ENCODE measurements at places on chromosomes 5 and 9.

- DNase-seq, result no peak
Observed at GRCh38 chr5:109328626-109329025, 81.1 kb downstream of the PJA2 start.

GRCh38 chr5:173165177-173166016 lies 21.1 kb downstream of the BNIP1 start:
- no peak for DNase-seq

DNA sequence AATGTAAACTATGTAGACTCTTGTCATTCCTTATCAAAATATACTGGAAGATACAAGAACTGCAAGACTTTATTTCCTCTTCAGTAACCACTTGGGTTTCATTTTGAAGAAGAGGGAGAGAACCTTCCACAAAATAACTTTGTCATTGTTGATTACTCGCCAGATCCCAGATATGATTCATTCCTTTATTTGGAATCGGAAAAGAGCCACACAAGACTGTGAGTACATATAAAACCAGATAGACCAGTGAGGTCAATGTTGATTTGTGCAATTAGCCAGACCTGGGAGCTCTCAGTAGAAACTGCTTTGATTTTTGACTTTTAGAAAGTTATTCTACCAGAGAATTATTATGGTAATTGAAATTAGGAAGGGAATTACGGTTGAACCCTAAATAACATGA lies 146.1 kb downstream of the TMEM167A start:
- no peak for DNase-seq

DNA sequence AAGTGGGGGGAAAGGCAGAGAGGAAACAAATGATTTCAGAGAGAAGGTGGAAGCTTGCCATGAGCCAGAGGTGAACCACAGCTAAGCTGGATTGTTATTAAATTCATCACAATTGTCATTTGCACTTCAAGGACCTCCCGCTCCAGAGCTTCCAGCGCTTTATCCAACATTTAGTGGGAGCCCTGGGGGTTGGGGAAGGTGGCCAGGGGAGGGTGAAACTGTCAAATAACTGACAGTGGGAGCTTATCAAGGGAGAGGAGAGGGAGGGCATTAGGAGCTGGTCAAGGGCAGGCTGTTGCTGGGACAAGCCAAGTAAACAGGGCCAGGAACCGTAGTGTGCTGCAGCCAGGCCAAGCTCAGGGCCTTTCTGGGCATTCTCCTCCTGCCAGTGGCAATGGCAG lies 71.5 kb downstream of the SIL1 start:
- DNase-seq, result no peak

- DNase-seq, result no peak
Observed at GRCh38 chr5:126718236-126718868, 58.6 kb upstream of the LMNB1 start.

- DNase-seq, result no peak
Observed at GRCh38 chr5:118451697-118452247, 536.6 kb downstream of the DTWD2 start.

DNA sequence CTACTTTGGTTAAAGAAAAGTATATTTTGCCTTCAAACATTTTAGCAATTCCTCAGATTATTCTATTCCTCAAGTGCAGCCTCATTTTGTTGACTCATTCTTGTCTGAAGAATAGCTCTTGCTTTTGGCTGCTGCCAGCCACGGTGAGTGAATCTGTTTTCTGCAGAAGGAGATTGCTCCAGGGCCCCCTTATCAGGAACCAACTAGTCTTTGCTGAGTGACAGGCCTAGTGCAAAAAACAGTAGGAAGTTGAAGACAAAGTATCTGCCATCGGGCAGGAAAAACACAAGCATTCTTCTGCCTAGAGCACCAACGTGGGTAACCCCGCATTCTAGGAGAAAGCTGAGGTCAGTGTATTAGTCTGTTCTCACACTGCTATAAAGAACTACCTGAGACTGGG lies 42.3 kb downstream of the ZNF883 start:
- no peak for DNase-seq

DNA sequence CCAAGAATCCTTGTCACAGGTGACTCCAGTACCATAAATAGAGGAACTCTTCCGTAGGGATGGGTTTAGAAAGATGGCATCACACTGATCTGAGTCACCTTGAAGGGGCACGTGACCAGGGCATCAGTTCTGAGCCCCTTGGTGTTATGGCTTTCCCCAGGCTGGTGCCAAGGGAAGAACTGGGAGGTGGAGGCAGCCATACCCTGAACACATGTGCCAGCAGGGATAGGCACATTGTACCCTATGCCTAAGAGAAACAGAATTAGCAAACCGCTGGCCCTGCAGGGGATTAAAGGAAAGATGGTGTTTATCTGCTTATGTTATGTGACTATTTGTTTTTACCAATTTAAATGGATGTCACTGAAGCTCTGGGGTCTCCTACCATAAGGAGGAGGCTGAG lies 196.2 kb downstream of the RGS3 start:
- DNase-seq, result no peak

DNA sequence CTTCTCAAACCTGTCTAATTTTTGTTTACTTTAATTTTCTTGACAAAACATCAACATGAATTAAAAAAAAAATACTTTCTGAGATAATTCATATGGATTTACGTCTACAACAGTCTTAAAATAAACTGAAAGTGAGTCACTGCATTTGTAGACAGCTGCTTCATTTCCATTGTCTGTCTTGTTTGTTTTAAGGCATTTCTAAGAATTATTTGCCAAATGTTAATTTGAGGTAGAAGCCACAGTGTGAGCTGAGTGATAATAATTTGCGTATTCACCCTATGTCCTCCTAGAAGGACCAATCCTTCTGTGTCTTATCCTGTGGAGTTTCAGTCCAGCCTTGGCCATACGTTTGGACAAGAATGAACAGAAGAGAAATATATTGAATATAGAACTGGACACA lies 174.5 kb downstream of the CFAP90 start:
- no peak for DNase-seq

DNA sequence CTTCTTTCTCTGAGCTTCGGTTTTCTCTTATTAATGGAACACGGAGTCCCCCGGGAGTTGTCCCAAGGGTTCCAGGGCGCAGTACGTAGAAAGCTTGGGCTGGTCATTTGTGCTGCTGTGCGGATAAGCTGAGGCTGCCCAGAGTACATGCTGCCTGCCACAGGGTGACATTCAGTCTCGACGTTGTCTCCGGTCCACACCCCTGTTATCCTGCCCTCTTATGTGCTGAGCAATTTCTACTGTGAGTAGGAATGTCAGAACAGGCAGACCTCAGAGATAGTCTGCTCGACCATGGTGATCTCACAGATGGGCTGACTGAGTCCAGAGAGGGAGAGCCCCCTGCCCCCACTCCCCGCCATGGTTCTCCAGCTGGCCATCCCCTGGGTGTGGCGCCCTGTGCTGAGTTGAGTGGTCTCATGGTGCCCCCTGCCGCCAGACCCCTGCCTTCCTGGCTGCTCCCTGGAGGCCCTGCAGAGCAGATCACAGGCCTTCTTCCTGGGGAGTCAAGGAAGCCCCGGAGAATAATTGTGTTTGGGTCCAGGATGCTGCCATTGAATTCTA lies 124.0 kb downstream of the RGS3 start:
- no peak for DNase-seq

GRCh38 chr9:87678650-87679355 lies 47.1 kb upstream of the CTSL start:
- DNase-seq, result no peak

DNA sequence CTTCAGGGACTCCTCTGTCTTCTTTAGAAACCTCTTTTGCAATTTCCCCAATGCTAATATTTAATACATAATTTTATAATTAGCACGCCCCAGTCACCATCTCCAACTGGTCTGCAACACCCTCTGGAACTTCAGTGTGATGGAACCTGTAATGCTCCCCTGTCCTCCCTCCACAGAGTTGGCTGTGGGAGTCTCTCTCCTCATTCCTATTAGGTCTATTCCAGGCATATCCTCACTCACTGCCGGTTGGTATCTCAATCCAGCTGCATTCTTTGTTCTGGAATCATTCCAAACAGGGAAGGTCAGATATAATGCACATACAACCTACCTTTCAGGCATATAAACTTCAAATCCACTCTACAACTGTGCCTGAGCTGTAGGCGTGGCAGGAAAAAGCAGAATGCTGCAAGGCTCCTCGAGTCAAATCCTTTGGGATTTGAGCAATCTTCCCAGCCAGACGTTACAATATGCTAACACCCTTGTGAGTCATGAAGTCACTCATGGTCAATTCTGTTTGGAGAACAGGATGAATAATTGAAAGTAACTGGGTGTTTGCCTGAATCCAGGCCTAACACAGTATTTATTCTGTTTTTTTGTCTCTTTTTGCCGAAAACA lies 293.8 kb downstream of the CWC27 start:
- DNase-seq, result no peak

DNA sequence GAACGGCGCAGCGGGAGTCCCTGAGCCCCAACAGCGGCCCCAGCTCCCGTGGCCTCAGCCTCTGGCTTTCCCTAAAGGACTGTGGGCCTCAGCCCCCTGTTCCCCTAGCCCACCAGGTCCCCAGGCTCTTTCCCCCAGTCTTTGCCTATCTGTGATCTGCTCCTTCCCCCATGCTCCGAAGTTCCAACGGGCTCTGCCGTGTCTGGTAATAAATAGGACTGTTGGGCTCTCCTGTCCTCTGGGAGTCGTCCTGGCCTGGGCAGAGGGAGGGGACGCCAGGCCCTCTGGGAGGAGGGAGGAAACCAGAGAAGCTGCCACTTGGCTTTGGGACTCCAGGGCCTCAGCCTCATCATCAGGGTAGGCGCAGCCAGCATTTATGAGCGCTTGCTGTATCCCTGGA lies 28.1 kb downstream of the ADGRD2 start:
- no peak for DNase-seq

DNA sequence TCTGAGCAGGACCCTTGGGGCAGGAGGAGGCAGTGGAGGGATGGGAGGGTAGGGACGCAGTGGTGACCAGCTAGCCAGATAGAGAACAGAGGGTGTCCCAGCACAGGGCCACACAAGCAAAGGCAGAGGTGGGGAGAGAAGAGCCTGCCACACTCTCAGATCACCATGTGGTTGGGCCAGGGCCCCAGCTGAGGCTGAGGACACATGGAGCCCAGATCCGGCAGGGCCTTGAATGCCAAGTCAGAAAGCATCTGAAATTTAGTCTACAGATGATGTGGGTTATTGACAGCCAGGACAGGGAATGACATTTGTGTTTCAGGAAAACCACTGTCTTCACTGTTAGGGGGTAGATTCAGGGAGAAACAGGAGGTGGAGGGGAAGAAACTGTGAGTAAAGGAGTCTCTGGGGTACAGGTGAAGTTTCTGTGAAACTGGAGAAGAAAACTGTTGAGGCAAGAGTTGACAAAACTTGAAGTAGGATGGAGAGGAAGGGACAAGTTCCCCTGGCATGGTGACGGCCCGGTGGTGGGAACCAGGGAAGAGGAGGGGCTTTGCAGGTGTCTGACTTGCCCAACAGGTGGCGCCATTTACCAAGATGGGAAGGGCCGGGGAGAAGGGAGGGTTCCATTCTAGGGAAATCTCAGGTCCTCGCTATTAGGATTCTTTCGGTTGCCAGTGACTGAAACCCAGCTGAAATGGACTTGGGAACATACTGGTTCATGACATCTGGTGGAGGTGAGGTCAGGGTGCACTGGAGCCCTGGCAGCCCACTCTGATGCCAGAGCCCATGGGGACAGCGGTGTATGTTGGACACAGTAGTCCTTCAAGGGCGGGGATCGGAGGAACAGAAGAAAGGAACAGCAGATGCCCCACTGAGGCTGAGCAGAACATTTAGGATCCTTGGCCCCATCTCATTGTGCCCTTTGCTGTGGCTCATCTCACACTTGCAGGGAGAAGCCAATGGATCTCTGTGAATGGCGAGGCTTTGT lies 100.1 kb downstream of the KCNIP1 start:
- no peak for DNase-seq

DNA sequence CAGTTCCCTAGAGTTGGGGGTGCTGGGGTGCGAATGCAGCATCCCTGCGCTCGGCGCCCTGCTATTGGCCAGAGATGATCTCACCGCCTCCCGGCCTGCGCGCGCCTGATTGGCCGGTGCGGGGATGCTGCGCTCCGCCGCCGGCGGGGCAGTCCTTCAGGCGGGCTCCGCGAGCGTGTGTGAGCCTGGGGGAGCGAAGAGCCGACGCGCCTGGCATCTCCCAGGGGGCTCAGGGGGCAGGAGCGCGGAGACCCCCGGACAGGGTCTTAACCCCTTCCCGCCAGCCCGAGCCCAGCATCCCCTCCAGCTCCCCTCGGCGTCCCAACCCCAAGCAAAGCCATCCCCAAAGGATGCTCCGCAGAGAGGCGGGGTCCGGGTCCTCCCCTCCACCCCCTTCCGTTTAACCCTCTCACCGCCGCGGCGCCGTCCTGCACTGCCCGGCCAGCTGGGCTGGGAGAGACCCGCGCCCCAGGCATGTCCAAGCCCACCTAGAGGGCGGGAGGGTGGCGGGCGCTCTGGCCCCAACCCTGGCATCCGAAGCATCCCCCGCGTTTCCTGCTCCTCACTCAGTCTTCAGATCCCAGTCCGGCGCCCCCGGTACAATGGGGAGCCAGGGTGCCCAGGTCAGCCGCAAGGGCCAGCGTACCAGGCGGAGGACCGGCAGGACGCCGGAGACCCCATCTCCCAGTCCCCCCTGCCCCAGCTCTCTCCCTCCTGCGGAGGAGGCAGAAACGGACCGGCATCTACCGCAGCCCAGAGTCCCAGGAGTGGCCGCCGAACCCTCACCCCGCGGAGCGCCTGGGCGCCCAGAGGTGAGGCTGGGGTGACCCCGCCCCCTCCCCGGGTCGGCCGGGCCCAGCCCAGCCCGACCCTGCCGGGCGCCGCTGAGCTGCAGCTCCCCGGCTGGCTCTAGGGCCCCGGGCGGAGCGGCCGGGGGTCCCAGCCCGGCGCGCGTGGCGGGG lies 19.3 kb upstream of the TOR2A start:
- DNase-seq, result no peak

- DNase-seq, result no peak
Observed at GRCh38 chr9:33510262-33511183, 13.5 kb upstream of the ANKRD18B start.

Measured in stimulated activated CD8-positive, alpha-beta memory T cell treated with anti-CD3 and anti-CD28 coated beads, Interleukin-4, amount 100 ng/mL, for 4 hours (primary cell).